Naive thymus-derived CD8-positive, alpha-beta T cell (primary cell): ENCODE measurements at places on chromosomes 1 and 21. TPM values are rescaled to one million over a fixed set of nuclear protein-coding genes. Genes with fewer than 3 reads are reported as not detected.

Gene CELA2A
- total RNA-seq: not detected

Gene ST7L
- 23.7 TPM for total RNA-seq

- no peaks in the 10 kb centered on the region for H3K4me1 ChIP-seq
- DNase-seq: no peak
- no peak overlapping the region for H3K27ac ChIP-seq
- H3K27me3 ChIP-seq: peaks cover 5% of the 10 kb centered on the region
- no peaks in the 10 kb centered on the region for H3K36me3 ChIP-seq
Measured at GRCh38 chr1:31189696-31190674, 49.7 kb downstream of the NKAIN1 start.

GRCh38 chr1:180247061-180247460, 17.0 kb downstream of the LHX4 start:
- H3K4me1 ChIP-seq: peaks cover 6% of the 10 kb centered on the region
- H3K4me3 ChIP-seq: no peak overlapping the region
- H3K36me3 ChIP-seq: no peaks in the 10 kb centered on the region

DNA sequence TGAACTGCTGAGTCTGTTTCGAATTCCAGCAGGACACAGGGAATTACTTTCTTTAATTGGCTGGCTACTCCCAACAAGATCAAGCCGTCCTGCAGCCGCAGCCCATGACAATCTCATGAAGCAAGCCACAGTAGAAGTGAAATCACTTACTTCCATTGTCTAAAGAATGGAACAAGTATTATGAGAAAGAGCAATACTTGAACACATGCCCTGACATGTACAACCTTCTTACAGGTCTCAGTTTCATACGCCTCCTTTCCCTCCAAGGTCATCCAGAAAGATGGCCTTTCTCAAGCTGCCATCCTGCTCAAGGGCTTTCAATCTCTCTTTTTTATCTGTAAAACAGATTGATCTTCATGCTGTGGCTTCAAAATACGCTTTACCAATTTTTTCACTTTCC, 85.1 kb downstream of the PCSK9 start:
- no peak overlapping the region for H3K4me3 ChIP-seq
- H3K4me1 ChIP-seq: peaks cover 17% of the 10 kb centered on the region
- peak overlapping the region; percentile 22 for H3K27ac ChIP-seq
- peaks cover 18% of the 10 kb centered on the region for H3K36me3 ChIP-seq
- H3K27me3 ChIP-seq: no peaks in the 10 kb centered on the region

Gene MNDA
- 0.74 TPM for total RNA-seq

Gene BCL2L15
- 1.3 TPM for total RNA-seq

GRCh38 chr1:44421446-44421884, 16.4 kb downstream of the RNF220 start:
- no peak overlapping the region for H3K27ac ChIP-seq
- peaks cover 69% of the 10 kb centered on the region for H3K27me3 ChIP-seq
- DNase-seq: no peak
- peaks cover 13% of the 10 kb centered on the region for H3K4me1 ChIP-seq
- no peaks in the 10 kb centered on the region for H3K36me3 ChIP-seq
- no peak overlapping the region for H3K4me3 ChIP-seq

DNA sequence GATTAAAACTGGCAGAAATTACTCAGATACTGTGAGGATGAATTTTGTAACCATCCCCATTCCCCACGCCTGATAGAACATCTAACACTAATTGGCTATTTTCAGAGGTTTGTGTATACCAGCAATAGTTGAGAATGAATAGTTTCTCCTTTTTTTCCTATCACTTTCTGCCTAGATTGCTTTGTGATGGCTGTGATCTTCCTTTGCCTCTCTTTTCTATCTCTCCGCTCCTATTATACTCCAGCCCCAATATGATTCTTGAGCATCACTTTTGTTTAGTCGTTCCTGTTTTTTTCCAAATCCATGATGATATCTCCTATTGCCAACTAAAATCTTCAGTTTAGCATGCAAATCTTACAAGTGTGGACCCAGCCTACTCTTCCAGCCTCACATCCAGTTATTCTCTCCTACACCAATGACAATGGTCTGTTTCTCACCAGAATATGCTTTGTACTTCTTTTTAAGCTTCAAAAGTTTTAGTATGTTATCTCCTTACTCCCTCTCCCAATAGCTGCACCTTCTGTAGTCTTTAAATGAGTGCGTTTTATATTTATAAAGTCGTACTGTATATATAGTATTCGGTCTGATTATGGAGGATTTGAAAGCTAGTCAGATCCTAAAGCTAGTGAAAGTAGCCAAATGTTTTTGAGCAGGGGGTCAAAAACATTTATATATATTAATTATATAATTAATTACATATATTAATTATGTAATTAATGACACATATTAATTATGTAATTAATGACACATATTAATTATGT, 25.2 kb downstream of the MAGI3 start:
- no peaks in the 10 kb centered on the region for H3K27me3 ChIP-seq
- no peak overlapping the region for H3K4me3 ChIP-seq
- no peak overlapping the region for H3K27ac ChIP-seq
- no peak for DNase-seq
- peaks cover 2% of the 10 kb centered on the region for H3K4me1 ChIP-seq

- peaks cover 32% of the 10 kb centered on the region for H3K4me1 ChIP-seq
- peak overlapping the region; percentile 40 for H3K4me3 ChIP-seq
- peaks cover 41% of the 10 kb centered on the region for H3K27me3 ChIP-seq
- no peaks in the 10 kb centered on the region for H3K36me3 ChIP-seq
- no peak for DNase-seq
- peak overlapping the region; percentile 22 for H3K27ac ChIP-seq
Measured at GRCh38 chr1:204190212-204191211, 5.8 kb downstream of the KISS1 start.

Gene BEST4
- 1.6 TPM for total RNA-seq

DNA sequence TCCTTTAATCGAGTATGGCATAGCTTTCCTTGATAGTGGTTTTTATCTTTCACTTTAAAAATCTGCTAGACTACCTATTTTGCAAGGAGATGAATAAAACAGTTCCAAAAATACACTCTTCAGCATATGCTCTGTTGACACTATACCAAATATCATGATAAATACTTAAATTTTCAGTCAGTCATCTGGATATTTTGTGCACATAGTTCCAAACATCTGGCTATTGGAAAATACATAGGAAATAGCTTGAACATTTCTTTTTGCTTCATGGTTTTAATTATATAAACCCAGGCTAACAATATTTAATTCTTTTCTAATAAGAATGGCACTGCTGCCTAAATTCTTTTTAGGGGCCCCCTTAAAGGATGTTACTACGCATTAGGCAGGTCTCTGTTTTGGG, 342.1 kb downstream of the NEGR1 start:
- H3K27ac ChIP-seq: no peak overlapping the region
- H3K36me3 ChIP-seq: no peaks in the 10 kb centered on the region
- H3K4me1 ChIP-seq: no peaks in the 10 kb centered on the region
- H3K4me3 ChIP-seq: no peak overlapping the region

GRCh38 chr1:43980255-43981134, 1.5 kb downstream of the B4GALT2 start:
- H3K4me3 ChIP-seq: peak overlapping the region; percentile 84
- peaks cover 30% of the 10 kb centered on the region for H3K4me1 ChIP-seq
- no peak overlapping the region for H3K27ac ChIP-seq
- peaks cover 19% of the 10 kb centered on the region for H3K27me3 ChIP-seq
- no peak for DNase-seq

DNA sequence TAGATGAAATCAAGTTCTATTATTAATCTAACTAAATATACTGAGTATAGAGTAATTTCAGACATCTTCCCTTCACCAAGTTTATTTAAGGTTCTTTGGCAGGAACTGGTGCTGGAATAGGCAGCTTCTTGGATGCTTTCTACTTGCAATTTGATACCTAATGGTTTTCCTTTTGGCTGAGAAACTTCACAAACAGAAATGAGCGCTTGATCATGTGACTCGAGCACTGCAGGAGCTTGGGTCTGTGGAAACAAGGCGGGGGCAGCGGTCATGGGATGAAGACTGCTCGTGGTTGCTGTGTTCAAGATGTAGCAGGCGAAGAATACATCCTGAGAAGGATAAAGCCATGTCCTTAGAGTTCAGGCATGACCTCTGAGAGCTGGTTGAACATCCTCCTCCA, 136.8 kb downstream of the PTPRC start:
- no peak overlapping the region for H3K4me3 ChIP-seq
- no peak overlapping the region for H3K27ac ChIP-seq
- H3K27me3 ChIP-seq: no peaks in the 10 kb centered on the region
- H3K36me3 ChIP-seq: no peaks in the 10 kb centered on the region
- DNase-seq: no peak

Gene GPR3
- not detected for total RNA-seq

Gene ALX3
- not detected for total RNA-seq

DNA sequence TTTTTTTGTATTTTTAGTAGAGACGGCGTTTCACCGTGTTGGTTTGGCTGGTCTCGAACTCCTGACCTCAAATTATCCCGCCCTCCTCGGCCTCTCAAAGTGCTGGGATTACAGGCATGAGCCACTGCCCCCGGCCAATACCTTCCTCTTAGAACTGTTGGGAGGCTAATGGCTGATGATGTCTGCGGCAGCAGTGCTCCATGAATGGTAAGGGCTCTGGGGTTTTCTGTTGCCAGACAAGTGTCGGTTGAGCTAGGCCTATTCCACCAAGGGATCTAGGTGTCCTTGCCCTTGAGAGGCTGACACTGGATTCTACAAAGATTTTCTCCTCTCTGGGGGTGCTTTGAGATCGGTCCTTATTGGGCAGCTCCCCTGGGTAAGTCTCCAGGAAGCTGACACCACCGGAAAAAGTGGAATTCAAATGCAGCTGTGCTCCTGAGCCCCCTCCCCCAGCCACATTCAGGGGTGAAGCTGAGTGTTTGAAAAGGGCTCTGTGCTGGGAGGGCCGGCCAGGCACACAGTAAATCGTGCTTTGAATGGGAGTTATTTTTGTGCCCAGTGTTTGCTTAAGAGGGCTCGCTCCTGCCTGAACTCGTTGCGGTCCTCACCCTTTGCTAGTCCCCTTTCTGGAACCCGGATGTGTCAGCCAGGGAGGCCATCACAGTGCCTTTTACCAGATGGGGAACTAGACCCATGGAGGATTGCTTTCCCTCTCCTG, 5.2 kb downstream of the SOX13 start:
- H3K4me3 ChIP-seq: no peak overlapping the region
- DNase-seq: no peak
- H3K27ac ChIP-seq: no peak overlapping the region
- H3K27me3 ChIP-seq: peaks cover 58% of the 10 kb centered on the region
- peaks cover 37% of the 10 kb centered on the region for H3K4me1 ChIP-seq
- H3K36me3 ChIP-seq: no peaks in the 10 kb centered on the region

- peaks cover 12% of the 10 kb centered on the region for H3K27me3 ChIP-seq
- H3K4me3 ChIP-seq: no peak overlapping the region
- H3K4me1 ChIP-seq: no peaks in the 10 kb centered on the region
- no peak overlapping the region for H3K27ac ChIP-seq
- H3K36me3 ChIP-seq: peaks cover 2% of the 10 kb centered on the region
Measured at GRCh38 chr1:70727886-70728489, 316.9 kb downstream of the CTH start.

Gene FAM72B
- total RNA-seq: not detected

- no peaks in the 10 kb centered on the region for H3K36me3 ChIP-seq
- no peaks in the 10 kb centered on the region for H3K4me1 ChIP-seq
- no peak for DNase-seq
- peaks cover under 1% of the 10 kb centered on the region for H3K27me3 ChIP-seq
- no peak overlapping the region for H3K27ac ChIP-seq
Measured at GRCh38 chr1:68470388-68470970, 20.7 kb upstream of the RPE65 start.

- H3K4me3 ChIP-seq: no peak overlapping the region
- no peak overlapping the region for H3K27ac ChIP-seq
- H3K4me1 ChIP-seq: no peaks in the 10 kb centered on the region
Measured at GRCh38 chr1:210558302-210558701, 229.6 kb downstream of the HHAT start.

DNA sequence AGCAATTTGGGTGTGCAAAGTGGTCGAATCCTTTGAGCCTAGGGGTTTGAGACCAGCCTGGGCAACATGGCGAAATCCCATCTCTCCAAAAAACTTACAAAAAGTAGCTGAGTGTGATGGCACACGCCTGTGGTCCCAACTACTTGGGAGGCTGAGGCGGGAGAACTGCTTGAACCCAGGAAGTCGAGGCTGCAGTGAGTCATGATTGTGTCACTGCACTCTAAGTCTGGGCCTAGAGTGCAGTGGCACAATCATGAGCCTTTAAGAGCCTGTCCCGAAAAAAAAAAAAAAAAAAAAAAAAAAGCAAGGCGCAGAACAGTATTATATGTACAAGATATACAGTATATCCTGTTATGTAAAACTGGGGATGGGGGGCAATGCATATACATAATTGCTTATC, 25.1 kb upstream of the HTR1D start:
- no peaks in the 10 kb centered on the region for H3K4me1 ChIP-seq
- H3K4me3 ChIP-seq: no peak overlapping the region
- no peak for DNase-seq
- H3K36me3 ChIP-seq: no peaks in the 10 kb centered on the region
- no peak overlapping the region for H3K27ac ChIP-seq

Gene CLCA2
- total RNA-seq: not detected

Gene CDC42SE1
- 482 TPM for total RNA-seq

Gene TDRD5
- total RNA-seq: not detected

GRCh38 chr1:83555871-83556270, 443.1 kb downstream of the TTLL7 start:
- no peaks in the 10 kb centered on the region for H3K4me1 ChIP-seq
- no peak overlapping the region for H3K27ac ChIP-seq
- H3K4me3 ChIP-seq: no peak overlapping the region
- no peaks in the 10 kb centered on the region for H3K36me3 ChIP-seq
- H3K27me3 ChIP-seq: no peaks in the 10 kb centered on the region

GRCh38 chr1:96522927-96523326, 198.7 kb upstream of the PTBP2 start:
- H3K27me3 ChIP-seq: peaks cover 3% of the 10 kb centered on the region
- H3K4me1 ChIP-seq: no peaks in the 10 kb centered on the region
- H3K27ac ChIP-seq: no peak overlapping the region

- H3K36me3 ChIP-seq: no peaks in the 10 kb centered on the region
- DNase-seq: peak; percentile 80
- H3K4me1 ChIP-seq: peaks cover 24% of the 10 kb centered on the region
- H3K27ac ChIP-seq: peak overlapping the region; percentile 31
- H3K4me3 ChIP-seq: peak overlapping the region; percentile 71
Measured at GRCh38 chr1:54996359-54996868, 2.3 kb upstream of the BSND start.

Gene RPTN
- not detected for total RNA-seq

DNA sequence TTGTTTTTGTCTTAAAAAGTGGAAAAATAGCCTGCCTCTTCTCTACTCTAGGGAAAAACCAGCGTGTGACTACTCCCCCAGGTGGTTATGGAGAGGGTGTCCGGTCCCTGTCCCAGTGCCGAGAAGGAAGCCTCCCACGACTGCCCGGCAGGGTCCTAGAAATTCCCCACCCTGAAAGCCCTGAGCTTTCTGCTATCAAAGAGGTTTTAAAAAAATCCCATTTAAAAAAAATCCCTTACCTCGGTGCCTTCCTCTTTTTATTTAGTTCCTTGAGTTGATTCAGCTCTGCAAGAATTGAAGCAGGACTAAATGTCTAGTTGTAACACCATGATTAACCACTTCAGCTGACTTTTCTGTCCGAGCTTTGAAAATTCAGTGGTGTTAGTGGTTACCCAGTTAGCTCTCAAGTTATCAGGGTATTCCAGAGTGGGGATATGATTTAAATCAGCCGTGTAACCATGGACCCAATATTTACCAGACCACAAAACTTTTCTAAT, 35.0 kb upstream of the TDRD10 start:
- peaks cover 46% of the 10 kb centered on the region for H3K4me1 ChIP-seq
- peak overlapping the region; percentile 72 for H3K27ac ChIP-seq
- H3K27me3 ChIP-seq: no peaks in the 10 kb centered on the region
- no peak overlapping the region for H3K4me3 ChIP-seq
- no peaks in the 10 kb centered on the region for H3K36me3 ChIP-seq
- no peak for DNase-seq
